RWPE2 (cell line): ENCODE measurements at places on chromosomes 1 and 21.

GRCh38 chr1:9391620-9392019 is 98.9 kb downstream of the SPSB1 start:
- no peaks in the 10 kb centered on the region for H3K36me3 ChIP-seq
- no peak overlapping the region for H3K27ac ChIP-seq
- no peaks in the 10 kb centered on the region for H3K4me1 ChIP-seq
- no peaks in the 10 kb centered on the region for H3K27me3 ChIP-seq
- no peak overlapping the region for H3K4me3 ChIP-seq
- no peak for DNase-seq

GRCh38 chr1:152162792-152163463 is 3.9 kb upstream of the RPTN start:
- H3K27ac ChIP-seq = peak overlapping the region; percentile 47
- peaks cover 32% of the 10 kb centered on the region for H3K4me1 ChIP-seq
- no peak for DNase-seq
- H3K36me3 ChIP-seq = no peaks in the 10 kb centered on the region

GRCh38 chr1:61976566-61976965 is 218.1 kb upstream of the L1TD1 start:
- H3K36me3 ChIP-seq = no peaks in the 10 kb centered on the region
- no peaks in the 10 kb centered on the region for H3K4me1 ChIP-seq
- H3K27me3 ChIP-seq = no peaks in the 10 kb centered on the region
- H3K4me3 ChIP-seq = no peak overlapping the region
- DNase-seq = no peak

- H3K27me3 ChIP-seq = no peaks in the 10 kb centered on the region
- H3K36me3 ChIP-seq = no peaks in the 10 kb centered on the region
- H3K27ac ChIP-seq = no peak overlapping the region
- no peak overlapping the region for H3K4me3 ChIP-seq
Observed at GRCh38 chr1:201584471-201585092, 45.7 kb downstream of the NAV1 start.

- peaks cover 21% of the 10 kb centered on the region for H3K4me1 ChIP-seq
- no peak for DNase-seq
- peak overlapping the region; percentile 18 for H3K27ac ChIP-seq
- no peaks in the 10 kb centered on the region for H3K36me3 ChIP-seq
Observed at GRCh38 chr1:116311756-116312680, 61.0 kb upstream of the ATP1A1 start.

DNA sequence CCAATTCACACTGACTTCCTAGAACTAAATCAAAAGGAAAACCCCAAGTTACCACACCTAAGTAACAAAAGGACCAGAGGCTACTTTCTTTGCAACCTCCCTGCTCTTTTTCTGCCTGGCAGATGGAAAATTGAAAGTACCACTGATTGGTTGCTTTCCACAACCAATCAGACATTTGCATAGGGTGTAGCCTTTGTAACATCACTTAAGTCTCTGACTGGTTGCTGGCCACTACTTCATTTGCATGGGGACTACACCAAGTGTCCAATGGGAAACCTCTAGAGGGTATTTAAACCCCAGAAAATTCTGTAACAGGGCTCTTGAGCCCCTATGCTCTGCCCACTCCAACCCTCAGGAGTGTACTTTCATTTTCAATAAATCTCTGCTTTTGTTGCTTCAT is 365.0 kb downstream of the LTN1 start:
- DNase-seq = no peak
- no peak overlapping the region for H3K4me3 ChIP-seq
- peaks cover 11% of the 10 kb centered on the region for H3K4me1 ChIP-seq

- DNase-seq = no peak
- peak overlapping the region; percentile 37 for H3K4me3 ChIP-seq
- H3K27ac ChIP-seq = peak overlapping the region; percentile 57
Observed at GRCh38 chr1:43992232-43992995, 1.0 kb downstream of the CCDC24 start.

- no peaks in the 10 kb centered on the region for H3K36me3 ChIP-seq
- H3K27ac ChIP-seq = no peak overlapping the region
- H3K27me3 ChIP-seq = no peaks in the 10 kb centered on the region
- DNase-seq = no peak
- no peak overlapping the region for H3K4me3 ChIP-seq
- H3K4me1 ChIP-seq = no peaks in the 10 kb centered on the region
Observed at GRCh38 chr1:13546791-13547190, 33.0 kb upstream of the LRRC38 start.

DNA sequence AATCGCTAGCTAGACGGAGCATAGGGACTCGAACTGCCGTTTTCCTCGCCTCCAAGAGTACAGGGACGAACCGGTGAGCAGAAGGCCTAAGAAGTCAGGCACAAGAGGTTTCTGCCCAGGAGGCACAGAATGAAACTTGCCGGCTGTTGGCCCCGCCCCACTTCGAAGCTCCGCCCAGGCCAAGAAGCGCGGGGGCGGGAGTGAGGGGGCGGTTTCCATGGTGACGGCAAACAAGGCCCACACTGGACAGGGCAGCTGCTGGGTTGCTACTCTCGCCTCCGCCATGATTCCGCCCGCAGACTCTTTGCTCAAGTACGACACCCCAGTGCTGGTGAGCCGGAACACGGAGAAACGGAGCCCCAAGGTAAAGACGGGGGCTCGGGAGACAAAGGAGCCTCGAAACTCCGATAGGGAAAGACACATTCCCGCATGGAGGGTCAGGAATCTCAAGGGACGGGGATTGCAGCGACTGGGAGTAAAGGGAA is at the start of gene DNALI1:
Gene DNALI1 (plus strand): TSS at position 229 of the 485 bp plus-strand sequence. CDS start 55 bp downstream, at position 284.
- no peak within 1 kb of the TSS for H3K27ac ChIP-seq
- DNase-seq = no peak
- H3K4me1 ChIP-seq = peaks cover 6% of the 10 kb centered on the region

DNA sequence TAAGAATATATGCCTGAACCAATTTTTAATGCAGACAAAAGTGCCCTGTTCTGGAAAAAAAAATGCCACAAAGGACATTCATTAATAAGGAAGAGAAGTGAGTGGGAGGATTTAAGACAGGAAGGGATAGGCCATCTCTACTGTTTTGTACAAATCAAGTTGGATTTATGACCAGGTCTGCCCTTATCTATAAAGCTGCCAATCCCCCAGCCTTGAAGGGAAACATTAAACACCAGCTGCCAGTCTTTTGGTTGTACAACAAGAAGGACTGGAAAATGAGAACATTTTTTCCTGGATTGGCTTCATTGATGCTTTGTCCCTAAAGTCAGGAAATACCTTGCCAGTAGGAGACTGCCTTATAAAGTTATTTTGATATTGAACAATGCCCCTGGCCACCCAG is 444.0 kb downstream of the NPHP4 start:
- H3K4me1 ChIP-seq = no peaks in the 10 kb centered on the region
- H3K27me3 ChIP-seq = peaks cover 4% of the 10 kb centered on the region
- no peak for DNase-seq
- no peak overlapping the region for H3K4me3 ChIP-seq

DNA sequence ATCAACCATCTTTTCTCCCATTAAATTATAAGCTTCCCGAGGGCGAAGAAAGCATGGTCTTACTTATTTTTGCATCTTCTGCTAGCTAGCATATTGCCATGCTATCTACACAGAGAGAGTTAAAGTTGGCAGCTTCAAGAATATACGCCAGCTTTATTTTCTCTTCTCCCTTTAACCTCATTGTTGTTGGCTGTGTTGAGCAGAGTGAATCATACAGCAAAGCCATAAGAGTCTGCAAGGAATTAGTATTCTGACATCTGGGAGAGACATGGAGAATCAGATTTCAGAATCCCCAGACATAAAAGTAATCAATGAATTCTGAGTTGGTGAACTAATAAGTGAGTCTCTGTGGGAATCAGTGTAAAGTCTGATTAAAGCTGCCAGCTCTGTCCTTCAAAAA is 649.6 kb upstream of the PTBP2 start:
- H3K36me3 ChIP-seq = no peaks in the 10 kb centered on the region
- no peak overlapping the region for H3K4me3 ChIP-seq
- DNase-seq = no peak
- H3K27ac ChIP-seq = no peak overlapping the region
- H3K4me1 ChIP-seq = peaks cover 21% of the 10 kb centered on the region
- H3K27me3 ChIP-seq = no peaks in the 10 kb centered on the region

- H3K27ac ChIP-seq = peak overlapping the region; percentile 98
- H3K27me3 ChIP-seq = no peaks in the 10 kb centered on the region
- H3K36me3 ChIP-seq = peaks cover 30% of the 10 kb centered on the region
- peaks cover 10% of the 10 kb centered on the region for H3K4me1 ChIP-seq
Observed at GRCh38 chr1:67691712-67692111, 6.7 kb downstream of the GADD45A start.

GRCh38 chr1:45953934-45954847 is 150.8 kb downstream of the MAST2 start:
- no peak for DNase-seq
- H3K4me3 ChIP-seq = no peak overlapping the region
- H3K27me3 ChIP-seq = no peaks in the 10 kb centered on the region
- H3K36me3 ChIP-seq = no peaks in the 10 kb centered on the region
